ENCODE measurements at places on chromosomes 6 and 20.

DNA sequence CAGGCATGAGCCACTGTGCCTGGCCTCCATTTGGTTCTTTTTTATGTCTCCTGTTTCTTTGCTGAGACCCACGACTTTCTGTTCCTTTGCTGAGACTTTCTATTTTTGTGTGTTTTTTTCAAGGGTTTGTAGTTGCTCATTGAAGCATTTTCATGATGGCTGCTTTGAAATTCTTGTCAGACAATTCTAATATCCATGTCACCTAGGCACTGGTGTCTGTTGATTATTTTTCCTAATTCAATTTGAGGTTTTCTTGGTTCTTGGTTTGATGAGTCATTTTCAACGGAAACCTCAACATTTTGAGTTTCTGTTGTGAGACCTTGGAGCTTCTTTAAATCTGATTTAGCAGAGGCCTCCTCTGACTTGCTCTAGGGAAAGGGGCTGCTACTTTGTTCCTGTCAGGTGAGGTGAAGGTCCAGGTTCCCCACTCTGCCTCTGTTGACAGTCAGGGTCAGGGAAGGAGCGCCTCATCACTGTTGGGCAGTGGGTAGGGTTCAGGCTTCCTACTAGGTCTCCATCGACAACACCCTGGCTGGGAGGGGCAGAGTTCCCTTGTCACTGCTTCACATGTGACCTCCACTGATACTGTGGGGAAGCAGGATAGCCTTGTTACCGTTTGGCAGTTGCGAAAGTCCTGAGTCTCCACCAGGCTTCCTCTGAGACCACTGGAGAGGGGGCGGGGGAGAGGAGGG is 67.2 kb upstream of the RNF24 start:
- peak; percentile 65 for DNase-seq

DNA sequence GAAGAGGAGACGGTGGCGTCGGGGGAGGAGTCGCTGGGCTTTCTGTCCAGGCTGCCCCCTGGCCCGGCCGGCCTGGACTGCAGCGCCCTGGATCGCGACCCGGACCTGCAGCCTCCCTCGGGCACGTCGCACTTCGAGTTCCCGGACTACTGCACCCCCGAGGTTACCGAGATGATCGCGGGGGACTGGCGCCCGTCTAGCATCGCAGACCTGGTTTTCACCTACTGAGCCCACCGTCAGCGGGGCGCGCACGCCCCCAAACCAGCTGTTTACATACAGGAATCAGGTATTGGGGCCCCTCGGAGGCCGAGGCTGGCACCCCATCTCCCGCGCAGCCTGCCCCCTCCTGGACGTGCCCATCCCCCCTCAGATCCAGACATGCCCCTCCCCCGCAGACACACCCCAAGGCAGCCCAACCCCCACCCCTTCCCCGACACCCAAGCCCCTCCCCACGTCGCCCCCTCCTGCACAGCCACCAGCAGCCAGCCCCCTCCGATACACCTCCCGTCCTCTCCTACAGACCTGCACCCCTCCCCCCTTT is 1.4 kb downstream of the SOX12 start:
- DNase-seq: peak; percentile 58

- DNase-seq: peak; percentile 25
Measured at GRCh38 chr6:107129370-107129925, 14.1 kb upstream of the BEND3 start.

GRCh38 chr20:38645980-38646858 is 44.6 kb downstream of the ARHGAP40 start:
- DNase-seq: peak; percentile 82

DNA sequence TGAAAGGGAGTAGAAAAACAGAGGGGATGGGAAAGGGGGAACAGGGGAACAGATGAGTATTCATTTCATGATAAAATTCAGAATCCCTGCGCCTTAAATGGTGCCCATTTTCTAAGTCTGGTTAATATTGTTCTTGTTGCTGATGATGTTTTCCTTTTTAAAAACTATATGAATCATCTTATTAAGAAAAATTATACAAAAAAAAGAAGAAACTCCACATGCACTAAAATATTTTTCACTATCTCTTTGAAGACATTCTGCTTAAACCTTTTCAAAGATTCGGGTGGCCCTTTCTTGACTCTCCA is 1.1 kb upstream of the TFAP2B start:
- no peak for DNase-seq

- DNase-seq: peak; percentile 18
Measured at GRCh38 chr6:63537201-63537958, 34.9 kb upstream of the LOC128125822 start.

DNA sequence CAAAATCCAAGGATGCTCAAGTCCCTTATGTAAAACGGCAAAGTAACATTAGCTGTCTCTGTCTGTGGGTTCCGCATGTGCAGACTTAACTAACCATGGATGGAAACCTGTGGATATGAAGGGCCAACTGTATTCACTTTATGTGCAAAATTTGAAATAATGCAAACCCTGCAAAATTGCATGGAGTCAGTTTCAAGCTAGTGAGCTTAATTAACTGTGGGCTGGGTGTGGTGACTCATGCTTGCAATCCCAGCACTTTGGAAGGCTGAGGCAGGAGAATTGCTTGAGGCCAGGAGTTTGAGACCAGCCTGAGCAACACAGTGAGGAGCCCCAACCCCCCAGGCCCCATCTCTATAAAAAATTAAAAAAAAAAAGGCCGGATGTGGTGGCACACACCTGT is 81.4 kb downstream of the ANKS1A start:
- DNase-seq: no peak

DNA sequence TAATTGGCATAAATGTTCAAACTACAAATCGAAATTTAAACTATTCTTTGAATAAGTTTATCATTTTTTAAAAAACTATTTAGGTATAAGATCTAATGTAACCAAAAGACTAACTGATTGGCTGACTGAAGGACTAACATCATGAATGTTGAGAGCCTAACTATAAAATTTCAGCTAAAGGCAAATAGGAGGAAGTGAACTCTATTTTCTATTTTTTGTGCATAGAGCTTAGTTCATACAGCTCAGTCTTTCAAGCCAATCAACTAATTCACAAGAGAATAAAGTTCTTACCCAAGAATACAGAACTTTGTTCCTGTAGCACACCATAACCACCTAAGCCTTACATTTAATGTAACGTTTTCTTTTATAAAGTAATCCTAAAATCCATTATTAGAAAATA is 46.3 kb upstream of the STXBP5 start:
- DNase-seq: no peak

DNA sequence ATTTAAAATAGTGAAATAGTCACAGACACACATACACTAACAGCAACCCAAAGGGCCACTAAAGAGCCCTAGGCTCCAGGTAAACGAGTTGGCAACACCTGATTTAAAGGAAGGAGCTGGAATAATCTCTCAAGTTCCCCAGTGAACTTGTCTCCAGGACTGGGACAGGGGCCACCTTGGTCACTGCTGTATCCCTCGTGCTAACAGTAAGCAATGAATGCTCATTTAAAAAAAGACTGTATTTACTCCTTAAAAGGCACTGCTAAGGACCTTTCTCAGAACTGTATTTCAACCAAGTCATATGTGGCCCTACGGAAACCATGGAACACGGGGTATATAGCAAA is 1.3 kb downstream of the DIDO1 start:
- no peak for DNase-seq

DNA sequence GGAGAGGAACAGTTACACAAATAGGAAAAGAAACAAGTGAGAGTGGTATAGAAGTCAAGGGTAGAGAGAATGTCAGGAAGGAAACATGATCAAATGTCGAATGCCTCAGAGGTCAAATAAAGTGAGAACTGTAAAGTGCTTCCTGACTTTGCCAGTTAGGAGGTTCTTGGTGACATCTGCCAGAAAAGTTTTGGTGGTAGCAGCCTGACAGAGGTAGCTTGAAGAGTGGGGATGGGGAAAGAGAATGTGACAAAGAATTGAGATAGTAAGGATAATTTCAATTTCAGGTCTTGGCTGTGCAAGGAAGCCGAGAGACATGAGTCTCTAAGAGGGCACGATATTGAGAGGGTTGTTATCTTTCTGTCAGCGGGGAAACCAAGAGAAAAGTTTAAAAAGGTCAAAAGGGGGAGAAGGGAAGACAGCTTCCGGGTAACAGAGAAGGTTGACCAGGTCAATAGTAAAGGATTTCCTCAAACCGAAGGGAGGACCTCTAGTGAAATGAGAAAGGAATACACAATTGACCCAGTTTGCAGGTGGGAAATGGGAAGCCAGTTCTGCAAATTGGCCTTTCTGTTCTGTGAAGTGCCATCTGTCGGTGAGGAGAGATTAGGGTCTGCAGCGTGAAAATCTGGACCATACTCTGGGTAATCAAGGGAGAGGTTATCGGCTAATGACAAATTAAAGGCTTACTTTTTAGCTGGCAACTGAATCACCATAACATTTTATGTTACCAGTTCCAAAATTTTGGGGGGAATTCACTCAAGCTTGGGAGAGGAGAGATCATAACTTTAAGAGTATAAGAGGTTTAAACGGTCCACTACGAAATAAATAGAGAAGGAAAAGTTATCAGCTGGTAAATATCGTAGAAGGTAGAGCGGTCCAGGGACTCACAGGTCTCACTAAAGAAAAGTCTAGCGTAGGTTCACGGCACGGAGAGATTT is 973 bp upstream of the BRD2 start:
- peak; percentile 49 for DNase-seq

DNA sequence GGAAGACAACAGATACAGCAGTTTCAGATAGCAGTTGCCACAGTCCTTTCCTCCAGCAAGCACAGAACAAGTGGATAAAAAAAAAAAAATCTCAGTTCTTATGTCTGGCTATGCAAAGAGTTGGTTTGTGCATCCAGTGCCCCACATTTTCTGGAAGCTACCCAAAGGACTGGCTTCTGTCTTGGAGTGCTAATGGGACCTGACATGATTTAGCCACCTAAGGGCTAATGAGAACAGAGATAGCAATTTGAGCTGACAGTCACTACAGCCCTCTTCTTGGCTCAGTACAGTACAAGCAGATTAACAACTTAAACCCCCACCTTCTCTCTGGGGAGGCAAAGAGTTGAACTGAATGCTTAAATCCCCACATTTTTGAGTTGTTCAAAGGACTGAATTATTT is 976.8 kb downstream of the TBC1D32 start:
- DNase-seq: peak; percentile 4

- no peak for DNase-seq
Measured at GRCh38 chr6:110938171-110938570, 20.3 kb upstream of the GTF3C6 start.

- DNase-seq: peak; percentile 42
Measured at GRCh38 chr6:41836022-41836659, 48.6 kb downstream of the TOMM6 start.

GRCh38 chr6:35497571-35498421 is 917 bp upstream of the TEAD3 start:
- peak; percentile 73 for DNase-seq

- no peak for DNase-seq
Measured at GRCh38 chr6:142407685-142408273, 106.0 kb downstream of the ADGRG6 start.
